ENCODE measurements at places on chromosomes 12 and 14.

DNA sequence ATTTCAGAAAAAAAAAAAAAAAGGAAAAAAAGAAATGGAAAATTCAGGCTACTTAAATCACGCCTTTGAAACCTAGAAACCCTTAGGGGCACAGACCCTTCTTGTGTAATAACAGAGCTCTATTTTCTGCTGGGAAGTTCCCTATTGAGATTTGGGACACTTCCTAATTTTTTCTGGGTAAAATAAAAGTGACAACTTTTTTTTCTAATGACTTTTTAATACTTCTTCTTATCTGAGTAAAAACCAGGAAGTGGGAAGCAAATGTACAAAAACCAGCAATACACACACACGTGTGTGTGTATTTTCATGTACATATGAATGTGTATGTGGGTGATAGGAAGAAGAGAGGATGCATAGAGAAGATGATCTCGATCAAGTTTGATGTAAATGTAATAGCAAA is 35.8 kb downstream of the ETV6 start:
- DNase-seq = no peak

GRCh38 chr12:104697186-104697585 is 240.4 kb downstream of the CHST11 start:
- DNase-seq = no peak

DNA sequence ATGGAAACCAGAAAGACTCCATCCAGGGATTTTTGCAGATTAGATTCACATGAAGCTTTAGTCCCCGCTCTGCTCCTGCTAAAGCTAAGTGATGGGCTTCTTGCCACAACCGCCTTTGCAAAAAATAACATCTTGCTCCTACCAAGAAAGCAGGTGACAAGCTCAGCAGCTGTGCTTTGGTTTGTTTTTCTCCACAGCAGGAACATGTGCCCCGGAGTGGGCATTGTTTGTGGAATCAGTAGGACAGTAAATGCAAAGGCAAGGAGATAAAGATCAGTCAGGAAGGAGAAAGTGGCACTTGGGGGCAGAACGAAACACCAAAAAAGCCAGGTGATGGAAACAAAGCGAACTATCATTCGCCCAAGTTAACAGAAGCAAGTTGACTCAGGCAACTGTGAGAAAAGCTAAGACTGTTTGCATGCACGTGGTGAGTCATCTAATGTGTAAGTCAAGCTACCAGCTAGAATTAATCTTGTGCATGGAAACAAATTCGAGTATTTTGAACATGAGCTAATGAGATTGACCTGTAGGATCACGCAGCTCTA is 165.5 kb upstream of the PLXNC1 start:
- DNase-seq = no peak

GRCh38 chr12:20483776-20484175 is 115.4 kb downstream of the PDE3A start:
- DNase-seq = no peak

GRCh38 chr12:88947486-88948043 is 367.3 kb upstream of the KITLG start:
- no peak for DNase-seq

DNA sequence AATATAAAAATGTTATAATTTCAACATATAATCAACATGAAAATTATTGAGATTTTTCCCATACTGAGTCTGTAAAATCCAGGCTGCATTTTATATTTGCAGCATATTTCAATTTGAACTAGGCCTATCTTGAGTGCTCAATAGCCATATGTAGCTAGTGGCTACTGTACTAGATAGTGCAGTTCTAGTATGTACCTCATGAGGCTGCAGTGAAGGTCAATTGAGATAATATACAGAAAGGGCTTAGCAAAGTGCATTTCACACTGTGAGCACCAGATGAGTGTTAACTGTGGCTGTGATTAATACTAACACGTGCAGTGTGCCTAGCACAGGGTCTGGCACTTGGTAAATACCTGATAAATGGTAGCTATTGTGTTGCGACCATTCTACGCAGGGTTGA is 5.4 kb upstream of the SLC22A17 start:
- no peak for DNase-seq

- DNase-seq = no peak
Measured at GRCh38 chr12:85155791-85156190, 119.6 kb downstream of the LRRIQ1 start.

DNA sequence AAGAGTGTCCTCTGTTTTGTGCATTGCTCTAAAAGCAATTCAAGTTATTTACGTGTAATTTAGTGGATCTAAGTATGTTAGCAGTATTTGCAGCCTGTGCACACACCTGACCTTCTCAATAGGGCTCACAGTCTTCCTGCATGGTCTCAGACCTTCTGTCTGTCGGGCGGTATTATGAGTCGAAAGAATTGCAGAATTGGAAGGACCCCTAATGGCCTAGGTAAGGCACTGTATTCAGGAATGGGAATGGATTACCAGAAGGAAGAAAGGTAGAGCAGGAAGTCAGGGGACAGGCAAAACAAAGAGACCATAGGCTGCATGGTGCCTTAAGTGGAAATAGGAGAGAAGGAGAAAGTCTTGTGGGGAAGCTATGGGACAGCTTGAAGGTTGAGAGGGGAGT is 341.6 kb downstream of the VRK1 start:
- no peak for DNase-seq

DNA sequence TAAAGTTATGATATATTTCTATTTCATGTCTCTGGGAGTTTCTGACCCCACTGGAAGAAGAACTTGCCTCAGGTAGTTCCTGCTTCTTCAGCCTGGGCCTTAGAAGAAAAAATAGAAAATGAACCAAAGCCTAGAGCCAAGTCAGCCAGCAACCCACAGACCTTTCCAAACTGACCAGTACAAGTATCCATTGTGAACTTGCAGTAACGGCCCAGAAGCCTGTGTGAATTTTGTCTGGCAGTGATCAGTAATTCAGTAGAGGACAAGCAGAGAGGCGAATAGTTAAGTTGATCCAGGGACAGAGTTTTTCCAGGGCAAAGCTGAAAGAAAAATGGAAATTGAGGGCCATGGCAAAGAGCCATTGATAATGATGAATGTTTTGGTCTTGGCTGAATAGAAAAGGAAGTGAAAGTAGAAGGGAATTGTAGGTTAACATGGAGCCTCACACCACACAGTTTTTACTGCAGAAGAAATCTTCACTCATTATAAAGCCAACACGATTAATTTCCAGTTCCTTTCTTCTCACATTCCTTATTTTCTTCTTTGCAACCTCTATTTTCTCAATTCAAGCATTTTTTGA is 311.8 kb downstream of the BTG1 start:
- DNase-seq = no peak

DNA sequence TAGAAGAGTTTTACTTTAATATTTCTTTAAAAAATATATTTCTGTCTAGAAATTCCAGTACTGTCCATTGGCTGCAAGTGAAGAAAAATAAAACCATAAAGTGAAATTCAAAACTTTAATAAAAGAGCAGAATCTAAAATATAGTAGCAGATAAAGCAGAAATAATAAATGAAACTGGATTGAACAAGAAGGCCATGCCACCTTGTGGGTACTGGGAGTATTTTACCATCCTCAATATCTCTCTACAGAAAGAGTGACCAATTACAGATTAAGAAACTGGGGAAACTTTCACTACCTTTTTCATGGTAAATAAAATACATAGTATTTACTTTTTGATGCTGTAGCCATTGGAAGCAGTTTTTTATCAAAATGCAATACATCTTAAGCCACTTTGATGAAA is 220.5 kb downstream of the BCAT1 start:
- DNase-seq = no peak

GRCh38 chr12:4786795-4787194 is 66.6 kb downstream of the GALNT8 start:
- DNase-seq = no peak

DNA sequence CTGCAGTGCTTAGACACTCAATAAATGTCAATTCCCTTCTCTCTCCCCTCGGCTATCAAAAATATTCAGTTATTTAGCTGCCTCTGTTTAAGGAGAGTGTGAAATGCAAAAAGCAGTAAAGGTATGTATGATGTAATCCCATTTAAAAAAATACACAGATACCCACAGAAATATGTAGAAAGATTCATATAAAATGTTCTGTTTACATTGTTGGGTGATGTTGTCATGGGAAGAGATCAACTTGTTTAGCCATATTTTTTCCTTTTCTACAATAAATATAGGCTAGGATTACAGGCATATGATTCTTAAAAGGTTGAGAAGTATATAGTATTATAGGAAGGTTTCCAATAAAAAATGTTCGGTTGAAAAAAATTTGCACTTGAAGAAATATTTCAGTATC is 7.8 kb downstream of the PPP2R3C start:
- DNase-seq = no peak

DNA sequence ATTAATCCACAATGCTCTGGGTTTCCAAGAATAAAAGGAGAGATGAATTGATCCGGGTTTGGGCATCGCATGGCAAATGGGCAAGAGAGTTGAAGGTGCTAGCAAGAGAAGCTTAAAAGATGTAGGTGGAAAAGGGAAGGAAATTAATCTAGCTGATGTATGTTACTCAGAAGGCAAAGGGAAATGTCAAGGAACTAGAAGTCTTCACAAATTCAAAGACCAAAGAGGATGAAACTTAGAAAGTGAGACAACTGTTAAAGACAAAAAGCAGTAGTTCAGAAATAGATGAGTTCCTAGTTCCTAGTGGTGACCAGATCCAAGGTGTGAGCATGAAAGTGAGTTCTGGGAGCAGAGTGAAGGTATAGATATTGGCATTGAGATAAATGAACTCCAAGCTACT is 228.3 kb downstream of the SEC23A start:
- no peak for DNase-seq

DNA sequence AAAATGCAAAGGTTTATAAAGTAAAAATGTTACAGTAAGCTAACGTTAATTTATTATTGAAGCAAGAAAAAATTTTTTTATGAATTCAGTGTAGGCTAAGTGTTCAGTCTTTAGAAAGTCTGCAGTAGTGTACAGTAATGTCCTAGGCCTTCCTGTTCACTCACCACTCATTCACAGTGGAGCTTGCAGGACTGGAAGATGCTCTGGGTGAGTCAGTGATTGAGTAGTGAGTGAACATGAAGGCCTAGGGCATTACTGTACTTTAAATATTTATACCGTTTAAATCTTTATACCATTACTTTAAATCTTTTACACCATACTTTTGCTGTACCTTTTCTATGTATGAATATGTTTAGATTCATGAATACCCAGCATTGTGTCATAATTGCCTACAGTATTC is 120.3 kb upstream of the SLC38A4 start:
- no peak for DNase-seq

GRCh38 chr14:64191756-64192155 is 102.4 kb downstream of the ESR2 start:
- no peak for DNase-seq

- no peak for DNase-seq
Measured at GRCh38 chr12:43127886-43128549, 424.0 kb downstream of the ADAMTS20 start.

- no peak for DNase-seq
Measured at GRCh38 chr12:18323159-18323558, 61.8 kb downstream of the PIK3C2G start.

DNA sequence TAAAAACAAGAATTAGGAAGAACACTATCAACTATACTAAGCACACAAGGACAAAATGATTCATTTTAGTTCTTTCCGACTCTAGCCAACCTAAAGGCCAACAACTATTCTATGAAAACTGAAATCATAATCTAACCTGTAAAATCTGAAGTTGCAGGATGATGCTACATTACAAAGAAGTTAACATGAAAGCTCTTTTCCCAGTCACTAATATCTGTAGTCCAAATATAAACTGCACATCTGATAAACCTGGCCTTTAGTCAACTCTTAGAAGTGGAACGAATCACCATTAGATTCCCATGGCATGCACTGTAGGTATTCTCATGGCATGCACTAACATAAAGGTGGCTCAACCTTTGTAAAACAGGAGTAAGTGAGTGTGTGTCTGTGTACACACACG is 41.7 kb downstream of the BLTP3B start:
- no peak for DNase-seq

DNA sequence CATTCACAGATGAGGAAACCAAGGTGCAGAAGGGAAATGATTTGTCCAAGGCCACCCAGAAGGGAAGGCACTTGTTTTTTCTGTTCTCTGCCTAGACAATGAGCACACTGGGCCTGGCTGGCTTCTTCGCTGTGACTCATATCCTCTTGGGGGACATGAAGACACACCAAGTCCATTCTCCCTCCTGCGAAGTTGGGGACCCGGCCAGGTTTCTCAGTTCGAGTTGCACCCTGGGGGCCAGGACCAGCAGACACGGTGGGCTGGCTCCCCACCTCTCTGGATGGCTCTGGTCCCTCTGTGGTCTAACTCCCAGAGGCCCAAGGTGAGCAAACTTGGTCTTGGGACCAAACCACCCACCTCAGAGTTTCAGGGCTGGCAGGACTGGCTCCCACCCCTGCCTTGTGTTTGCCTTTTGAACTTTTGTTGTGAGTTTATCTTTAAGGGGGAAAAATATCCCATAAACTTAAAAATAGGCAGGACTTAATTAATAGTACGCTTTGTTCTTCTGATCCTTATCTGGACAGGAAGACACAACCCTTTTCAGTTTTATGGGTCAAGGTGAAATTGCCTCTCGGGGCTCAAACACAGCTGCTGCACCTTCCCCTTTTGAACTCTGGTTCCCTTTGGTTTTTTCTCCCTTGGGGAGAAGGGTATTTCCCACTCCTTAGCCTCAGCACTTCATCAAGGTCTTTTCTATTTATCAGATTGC is 9.0 kb upstream of the MLEC start:
- DNase-seq = no peak

DNA sequence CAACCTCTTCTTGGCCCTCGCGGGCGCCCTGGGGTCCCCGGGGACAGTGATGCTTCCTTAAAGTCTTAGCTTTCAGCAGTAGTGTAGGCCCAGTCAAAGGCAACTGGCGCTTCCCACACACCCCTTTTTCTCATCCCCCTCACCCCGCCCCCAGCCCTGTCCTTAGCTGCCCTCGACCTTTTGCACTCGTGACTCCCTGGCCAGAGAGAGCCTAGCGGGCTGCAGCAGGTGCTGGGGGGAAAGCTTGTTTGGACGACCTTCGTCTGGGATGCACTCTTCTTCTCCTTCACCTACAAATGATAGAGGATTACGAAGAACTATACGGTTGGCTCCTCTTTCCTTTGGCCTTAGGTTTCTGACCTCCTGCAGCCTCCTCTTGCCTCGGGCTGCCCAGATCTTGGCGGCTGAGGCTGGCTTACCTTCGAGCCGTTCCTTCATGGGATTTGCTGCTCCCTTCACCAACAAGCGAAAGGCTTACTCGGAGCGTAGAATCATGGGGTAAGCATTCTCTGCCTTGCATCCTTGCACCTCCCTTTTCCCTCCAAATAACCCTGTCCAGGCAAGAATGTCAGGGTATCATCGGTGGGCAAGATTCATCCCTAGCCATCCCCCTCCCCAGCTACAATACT is 815 bp downstream of the COQ10A start:
- DNase-seq = no peak

GRCh38 chr12:78192979-78193378 is 362.3 kb downstream of the NAV3 start:
- no peak for DNase-seq

- no peak for DNase-seq
Measured at GRCh38 chr12:14638066-14638465, 58.3 kb downstream of the GUCY2C start.

GRCh38 chr12:98939350-98939749 is 294.3 kb downstream of the APAF1 start:
- DNase-seq = no peak
